ENCODE measurements at places on chromosomes 1 and 21. TPM values are rescaled to one million over a fixed set of nuclear protein-coding genes. Genes with fewer than 3 reads are reported as not detected.

Gene TNFRSF18
- total RNA-seq = not detected

DNA sequence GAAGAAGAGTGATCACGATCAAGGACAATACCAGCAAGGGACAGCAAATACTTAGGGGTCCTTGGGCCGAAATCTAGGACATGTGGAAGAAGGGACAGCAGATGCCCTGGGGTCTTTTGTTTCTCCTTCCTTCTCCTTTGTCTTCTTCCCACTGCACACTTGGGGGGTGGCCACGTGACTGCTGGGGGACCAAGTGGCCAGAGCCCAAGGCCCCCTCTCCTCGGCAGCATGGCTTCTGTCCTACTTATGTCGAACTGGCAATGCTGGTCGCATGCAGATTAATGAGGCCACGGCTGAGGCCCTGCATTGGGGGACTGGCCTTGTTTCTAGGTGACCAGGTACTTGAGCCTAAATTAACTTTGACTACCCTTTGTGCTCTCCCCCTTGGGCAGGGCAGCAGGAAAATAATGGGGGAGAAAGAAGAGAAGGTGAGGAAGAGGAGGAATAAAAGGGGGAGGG is 83.0 kb downstream of the GRIK3 start:
- DNase-seq = peak; percentile 38

- DNase-seq = no peak
Measured at GRCh38 chr1:55582084-55582483, 366.9 kb upstream of the USP24 start.

DNA sequence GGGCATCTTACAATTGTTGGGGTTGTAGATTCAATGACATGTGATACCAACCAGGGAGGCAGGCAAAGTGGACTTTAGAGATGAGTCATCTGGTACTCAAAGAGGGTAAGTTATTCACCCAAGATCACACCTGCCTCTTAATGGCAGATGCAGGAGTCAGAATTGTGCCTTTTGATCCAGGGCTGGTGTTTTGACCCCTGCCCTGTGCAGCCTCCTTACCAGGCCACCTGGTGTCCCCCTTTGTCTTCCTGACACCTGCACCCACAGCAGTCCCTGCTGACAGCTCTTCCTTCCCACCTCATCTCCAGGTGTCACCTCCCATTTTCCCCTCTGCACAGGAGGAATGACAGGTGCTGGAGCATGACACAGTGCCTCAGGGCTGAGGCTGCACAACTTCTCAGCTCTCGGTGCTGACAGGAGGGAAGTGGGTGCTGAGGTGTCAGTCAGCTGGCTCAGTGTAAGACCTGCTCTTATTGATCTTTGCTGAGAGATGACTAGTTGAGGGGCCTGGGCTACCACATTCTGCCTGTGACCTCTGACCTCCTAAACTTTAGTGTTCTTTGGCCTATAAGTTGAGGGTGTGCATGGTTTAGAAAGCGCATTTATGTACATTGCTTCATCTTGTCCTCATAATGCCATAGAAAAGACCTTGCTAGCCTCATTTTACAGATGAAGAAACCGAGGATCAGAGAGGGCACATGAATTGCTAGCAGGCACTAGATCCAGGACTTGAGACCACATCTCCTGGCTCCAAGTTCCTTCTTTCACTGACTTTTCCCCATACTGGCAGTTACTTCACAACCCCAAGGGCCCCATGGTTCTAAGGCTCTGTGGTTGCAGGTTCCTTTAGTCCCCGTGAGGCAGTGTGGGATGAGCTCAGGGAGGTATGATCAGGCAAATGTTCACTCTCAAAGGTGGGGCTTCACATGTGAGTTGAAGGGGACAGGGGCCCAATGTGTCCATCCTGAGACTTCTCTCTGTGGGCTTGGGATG is 31.3 kb downstream of the CACNA1E start:
- no peak for DNase-seq

DNA sequence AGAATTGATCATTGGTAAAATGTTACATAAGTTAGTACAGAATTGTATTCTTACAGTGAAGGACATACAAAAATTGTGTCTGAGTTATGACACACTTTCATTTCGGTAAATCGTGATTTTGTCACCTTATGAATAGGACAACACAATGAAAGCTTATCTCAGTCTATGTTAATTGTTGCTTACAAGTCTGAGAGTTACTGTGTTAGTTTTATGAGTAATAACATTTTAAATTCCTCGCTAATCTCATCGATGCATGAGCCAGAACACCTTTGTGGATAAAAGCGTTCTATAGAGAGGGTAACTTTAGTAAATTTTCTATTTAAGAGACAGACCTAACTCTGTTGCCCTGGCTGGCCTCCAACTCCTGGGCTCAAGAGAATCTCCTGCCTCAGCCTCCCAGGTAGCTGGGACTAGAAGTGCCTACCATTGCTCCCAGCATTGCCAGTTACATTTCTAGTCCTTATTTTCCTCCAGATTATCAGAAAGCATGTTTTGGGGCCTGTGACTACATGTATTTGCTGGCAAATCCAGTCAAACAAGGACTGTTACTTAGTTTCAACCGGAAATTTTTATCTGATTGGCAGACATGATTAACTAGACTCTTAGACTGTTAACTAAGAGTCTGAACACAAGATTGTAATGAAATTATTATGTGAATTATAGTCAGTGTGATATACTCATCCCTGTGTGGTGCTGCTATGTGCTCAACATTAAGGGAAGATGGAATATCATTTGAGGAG is 3.0 kb downstream of the PRRC2C start:
- no peak for DNase-seq

DNA sequence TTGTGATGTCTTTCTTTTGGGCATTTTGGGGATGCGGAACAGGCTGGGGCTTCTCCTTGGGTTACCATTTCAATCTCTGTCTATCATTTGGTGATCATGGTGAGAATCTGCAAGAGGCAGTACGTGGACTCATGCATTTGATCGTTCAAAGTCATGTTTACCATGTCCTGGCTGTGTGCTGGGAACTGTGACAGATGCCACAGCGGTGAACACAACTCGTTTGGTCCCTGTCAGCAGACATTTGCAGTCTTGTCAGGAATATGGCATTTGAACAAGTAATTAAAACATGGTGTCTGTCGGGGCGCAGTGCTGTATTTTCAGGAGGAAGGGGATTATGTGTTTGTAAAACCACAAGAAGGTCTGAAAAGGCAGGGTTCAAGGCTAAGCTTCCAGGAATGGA is 103.3 kb upstream of the IGSF21 start:
- DNase-seq = no peak

Data from H7 (cell line).